NCI-H524 (cell line): ENCODE measurements at places on chromosomes 5 and 9.

- no peak for DNase-seq
These were observed 62.2 kb upstream of the ANGPTL2 start for GRCh38 chr9:127184641-127185040.

DNA sequence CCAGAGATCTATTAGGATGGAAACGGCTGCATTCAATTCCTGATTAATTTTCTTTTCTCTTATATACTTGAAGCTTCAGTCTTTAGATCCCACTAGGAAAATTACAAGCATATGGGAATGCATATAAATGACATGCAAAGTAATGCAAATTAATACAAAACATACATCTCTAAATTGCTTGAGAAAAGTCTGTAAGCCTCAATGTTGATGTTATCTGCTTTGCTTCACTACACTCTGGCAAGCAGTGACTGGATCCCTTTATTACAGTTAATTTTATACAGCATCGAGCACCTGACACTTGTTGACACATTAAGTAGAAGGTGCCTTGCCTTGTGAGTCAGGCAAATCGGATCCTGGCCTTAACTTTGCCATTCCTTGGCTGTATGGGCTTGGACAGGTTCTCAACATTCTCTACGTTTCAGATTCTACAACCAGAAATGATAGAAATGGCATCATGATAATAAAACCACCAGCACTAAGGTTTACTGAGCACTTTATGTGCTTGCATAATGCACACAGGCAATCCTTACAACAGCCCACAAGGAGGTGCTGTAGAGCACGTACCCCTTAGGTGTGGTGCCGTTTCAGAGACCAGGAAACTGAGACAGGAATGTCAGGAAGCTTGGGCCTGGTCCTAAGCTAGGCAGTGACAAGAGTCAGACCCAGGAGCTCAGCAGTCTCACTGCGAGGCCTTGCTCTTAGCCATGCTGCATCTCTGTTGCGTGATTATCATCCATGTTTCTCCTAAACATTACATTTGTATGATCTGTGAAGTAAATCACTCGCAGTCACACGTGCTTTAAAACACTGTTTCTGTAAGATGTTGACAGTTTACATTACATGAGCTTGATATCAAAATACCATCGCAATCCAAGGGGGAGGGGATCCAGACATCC, 2.7 kb downstream of the GCNT4 start:
- DNase-seq, result peak; percentile 46

- no peak for DNase-seq
These were observed 34.3 kb upstream of the OLFM1 start for GRCh38 chr9:135053133-135053532.

GRCh38 chr9:134390537-134390936, 64.3 kb downstream of the RXRA start:
- no peak for DNase-seq
